ENCODE measurements at places on chromosomes 11 and 22.

DNA sequence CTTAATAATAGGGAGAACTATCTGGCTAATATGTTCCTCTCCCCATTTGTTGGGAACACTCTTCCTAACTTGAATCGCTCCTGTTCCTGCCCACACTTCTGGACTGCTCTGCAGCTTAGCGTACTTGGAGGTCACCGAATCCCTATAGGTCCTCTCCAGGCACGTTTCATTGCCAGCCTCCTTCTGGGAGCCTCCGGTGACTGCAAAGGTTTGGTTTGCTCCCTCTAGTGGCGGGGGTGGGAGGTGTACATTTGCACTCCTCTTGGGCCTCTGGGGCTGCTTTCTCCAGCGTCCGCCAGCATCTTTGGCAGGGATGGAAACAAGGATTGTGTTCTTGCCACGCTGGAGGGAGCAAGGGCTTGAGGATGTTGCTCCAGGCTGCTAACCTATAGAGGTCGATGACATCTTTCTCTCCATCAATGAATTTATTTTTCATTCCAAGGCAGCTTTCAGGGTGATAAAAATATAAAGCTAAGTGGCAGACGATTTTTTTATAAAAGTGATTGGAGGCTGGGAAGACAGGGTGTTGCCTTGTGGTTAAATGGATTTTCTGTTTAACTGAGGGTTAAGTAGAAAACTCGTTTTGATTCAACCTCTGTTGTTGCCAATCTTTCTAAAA lies 48.7 kb downstream of the TSPAN18 start:
- DNase-seq: no peak

GRCh38 chr22:47122441-47123000 lies 360.1 kb downstream of the TBC1D22A start:
- DNase-seq: no peak

DNA sequence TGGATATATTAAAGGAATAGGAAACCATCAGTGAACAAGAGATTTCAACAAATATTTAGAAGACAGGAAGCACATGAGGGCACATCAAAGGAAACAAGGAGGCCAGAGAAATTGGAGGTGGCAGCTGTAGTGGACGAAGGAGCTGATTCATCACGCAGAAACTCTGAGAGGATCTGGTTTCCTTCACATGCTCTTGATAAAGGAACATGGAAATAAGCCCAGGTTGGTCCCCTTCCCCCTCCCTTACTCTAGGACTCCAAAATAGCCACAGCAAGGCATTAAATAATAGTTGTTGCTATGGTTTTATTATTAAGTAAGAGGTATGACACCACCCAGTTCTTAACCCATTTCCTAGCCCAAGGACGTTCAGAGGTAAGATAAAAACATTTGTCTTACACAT lies 11.3 kb downstream of the IZUMO1R start:
- DNase-seq: no peak

DNA sequence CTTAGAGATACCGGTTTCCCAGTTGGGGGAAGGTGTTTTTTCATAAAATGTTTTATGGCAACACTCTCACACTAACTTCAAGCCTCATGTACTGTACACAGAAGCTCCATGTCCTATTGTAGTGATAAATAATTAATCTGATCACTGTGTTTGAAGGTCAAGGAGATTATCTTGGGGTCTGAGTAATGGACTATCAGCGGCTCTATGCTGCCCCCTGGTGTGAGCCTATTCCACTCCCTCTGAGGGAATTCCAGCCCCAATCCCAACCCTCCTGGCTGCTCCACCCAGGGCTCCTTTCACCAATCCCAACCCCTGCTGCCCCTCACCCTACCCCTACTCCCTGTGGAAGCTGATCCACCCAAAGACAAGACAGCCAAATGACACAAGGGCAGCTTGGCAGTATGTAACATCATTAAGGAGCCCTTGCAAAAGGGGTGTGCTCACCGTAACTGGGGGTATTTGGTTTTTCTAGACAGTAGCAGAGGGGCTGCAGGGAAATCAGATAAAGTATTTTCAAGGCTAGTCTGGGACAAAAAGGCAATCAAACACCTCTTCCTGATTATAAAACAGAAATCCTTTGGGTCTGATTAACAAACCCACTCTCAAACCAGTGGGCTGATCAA lies 22.3 kb downstream of the HPS4 start:
- DNase-seq: no peak

DNA sequence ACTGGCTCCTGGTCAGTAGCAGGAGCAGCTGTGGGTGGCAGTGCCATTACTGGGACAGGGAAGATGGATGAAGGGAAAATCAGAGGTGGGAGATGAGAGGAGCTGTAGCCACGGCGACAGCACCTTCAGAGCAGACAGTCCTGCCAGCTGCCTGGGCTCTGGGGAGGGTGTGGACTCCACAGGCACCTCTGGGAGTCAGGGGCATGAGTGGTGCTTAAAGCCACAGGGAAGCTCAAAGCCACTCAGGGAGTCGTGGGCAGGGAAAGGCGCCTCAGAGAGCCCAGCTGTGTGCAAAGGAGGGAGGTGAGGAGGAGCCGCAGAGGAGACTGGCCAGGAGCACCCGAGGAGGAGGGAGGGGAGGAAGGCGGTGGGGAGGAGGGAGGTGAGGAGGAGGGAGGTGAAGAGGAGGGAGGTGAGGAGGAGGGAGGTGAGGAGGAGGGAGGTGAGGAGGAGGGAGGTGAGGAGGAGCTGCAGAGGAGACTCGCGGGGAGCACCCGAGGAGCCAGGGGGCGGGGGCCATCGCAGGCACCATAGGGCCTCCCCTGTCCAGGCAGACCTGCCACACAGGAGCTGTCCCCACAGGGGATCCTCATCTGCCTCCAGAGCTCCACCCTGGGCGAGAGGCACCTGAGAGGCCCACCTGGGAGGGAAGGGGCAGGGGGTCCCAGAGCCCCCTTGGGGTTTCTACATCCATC lies 977.6 kb downstream of the BRD1 start:
- no peak for DNase-seq

DNA sequence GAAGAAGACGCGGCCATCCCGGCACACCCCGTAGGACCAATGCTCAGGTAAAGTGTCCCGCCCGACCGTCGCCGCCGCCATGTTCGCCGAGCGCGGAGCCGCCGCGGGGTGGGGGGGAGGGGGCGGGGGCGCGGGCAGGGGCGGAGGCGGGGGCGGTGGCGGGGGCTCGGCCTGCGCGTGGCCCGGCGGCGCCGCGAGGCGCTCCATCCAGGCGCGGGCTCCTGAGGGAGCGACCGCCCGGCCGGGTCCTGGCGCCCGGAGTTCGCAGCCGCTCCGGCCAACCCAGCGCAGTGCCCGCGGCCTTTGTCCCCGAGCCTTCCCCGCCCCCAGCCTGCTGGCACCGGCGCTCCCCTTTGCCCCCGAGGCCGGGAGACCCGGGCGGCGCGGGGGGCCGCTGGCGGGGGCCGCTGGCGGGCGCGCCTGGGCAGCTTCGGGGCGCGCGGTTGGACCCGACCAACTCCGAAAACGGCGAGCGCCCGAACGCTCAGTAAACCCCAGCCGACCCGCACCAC lies at the start of gene PLEKHA7:
Gene PLEKHA7, minus strand, starts transcription at position 94 of the 512 bp plus-strand sequence. Its CDS starts 13 bp downstream, at position 81.
- no peak for DNase-seq

GRCh38 chr22:42069801-42070516 lies 653 bp downstream of the NAGA start:
- no peak for DNase-seq

Data from renal cortex interstitium (tissue), 15 donors.